ENCODE measurements at places on chromosomes 6 and 20.

DNA sequence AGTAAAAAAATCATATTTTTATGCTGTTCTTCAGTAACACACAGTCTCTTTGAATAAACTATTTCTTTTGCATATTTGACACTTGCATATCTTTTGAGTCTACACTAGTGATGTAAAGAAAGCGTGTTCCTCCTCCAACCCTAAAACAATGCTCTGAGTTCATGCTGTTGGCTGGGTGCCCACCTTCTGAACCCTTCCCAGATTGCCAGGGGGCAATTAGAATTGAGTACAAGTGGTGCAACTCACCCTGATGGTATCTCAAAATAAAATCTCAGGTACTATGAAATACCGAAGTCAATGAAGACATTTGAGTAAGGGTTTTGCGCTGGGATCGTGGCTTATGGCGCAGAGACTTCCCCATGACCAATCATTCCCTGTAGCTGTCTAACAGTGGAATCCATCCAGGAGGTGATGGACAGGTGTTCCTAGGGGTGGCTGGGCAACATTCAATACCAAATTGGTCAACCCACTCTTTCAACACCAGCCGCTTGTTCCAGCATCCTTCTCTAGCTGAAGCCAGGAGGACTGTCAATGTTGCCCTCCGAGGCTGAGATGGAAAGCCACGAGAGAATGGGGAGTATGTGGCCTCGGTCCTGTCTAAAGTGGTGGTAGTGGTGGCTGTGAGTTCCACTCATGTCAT is 94.4 kb upstream of the ZNFX1 start:
- H3K4me1 ChIP-seq, result no peaks in the 10 kb centered on the region
- no peak overlapping the region for H3K27ac ChIP-seq
- peaks cover 21% of the 10 kb centered on the region for H3K27me3 ChIP-seq
- no peak for DNase-seq

DNA sequence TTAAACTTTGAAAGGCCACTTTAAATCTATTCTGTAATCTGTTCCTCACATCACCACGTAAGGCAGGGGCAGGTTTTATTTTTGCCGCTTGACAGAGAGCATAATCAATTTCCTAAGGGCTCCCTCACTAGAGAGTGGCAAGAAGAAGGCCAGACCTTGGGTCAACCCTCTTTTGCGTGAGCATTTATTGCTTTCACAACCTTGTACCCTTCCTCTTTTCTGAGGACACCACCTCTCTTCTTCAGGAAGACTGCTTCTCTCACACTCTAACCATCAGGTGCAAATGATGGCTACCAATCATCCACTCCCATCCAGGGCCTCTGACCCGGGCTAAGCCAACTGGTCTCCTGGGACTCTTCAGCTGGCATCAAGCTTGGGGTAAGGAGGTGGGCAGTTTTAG is 25.2 kb upstream of the QKI start:
- no peak overlapping the region for H3K27ac ChIP-seq
- peaks cover 8% of the 10 kb centered on the region for H3K4me1 ChIP-seq
- no peaks in the 10 kb centered on the region for H3K27me3 ChIP-seq
- H3K4me3 ChIP-seq, result no peak overlapping the region

GRCh38 chr6:33898771-33899170 is 95.0 kb upstream of the MLN start:
- no peak overlapping the region for H3K27ac ChIP-seq
- no peaks in the 10 kb centered on the region for H3K36me3 ChIP-seq
- peaks cover 19% of the 10 kb centered on the region for H3K4me1 ChIP-seq
- H3K4me3 ChIP-seq, result no peak overlapping the region
- DNase-seq, result no peak

- DNase-seq, result no peak
- no peaks in the 10 kb centered on the region for H3K27me3 ChIP-seq
- no peak overlapping the region for H3K27ac ChIP-seq
- H3K36me3 ChIP-seq, result peaks cover 9% of the 10 kb centered on the region
- no peaks in the 10 kb centered on the region for H3K4me1 ChIP-seq
- no peak overlapping the region for H3K4me3 ChIP-seq
Measured at GRCh38 chr6:89951574-89952104, 57.4 kb downstream of the GJA10 start.

DNA sequence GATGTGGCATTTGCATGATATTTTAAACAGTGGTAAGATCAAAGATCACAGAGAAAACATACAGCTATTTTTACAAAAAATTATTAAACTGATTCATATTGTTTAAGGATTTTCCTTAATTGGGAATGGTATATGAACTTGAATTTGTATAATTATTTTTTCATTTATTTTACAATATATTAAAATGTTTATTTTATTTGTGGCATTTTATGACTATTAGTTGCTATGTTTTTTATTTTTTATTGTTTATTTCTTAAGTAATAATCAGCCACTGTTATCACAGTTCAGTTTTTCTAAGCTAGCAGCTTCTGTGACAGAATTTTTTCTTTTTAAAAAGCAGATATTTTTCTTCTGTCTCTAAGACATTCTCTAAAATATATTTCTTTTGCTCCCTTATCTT is 387.0 kb upstream of the KHDRBS2 start:
- no peaks in the 10 kb centered on the region for H3K36me3 ChIP-seq
- H3K27me3 ChIP-seq, result no peaks in the 10 kb centered on the region
- no peak overlapping the region for H3K27ac ChIP-seq
- no peaks in the 10 kb centered on the region for H3K4me1 ChIP-seq
- H3K4me3 ChIP-seq, result no peak overlapping the region
- DNase-seq, result no peak
